Right cardiac atrium (tissue), 5 donors: ENCODE measurements at places on chromosomes 13 and 19.

DNA sequence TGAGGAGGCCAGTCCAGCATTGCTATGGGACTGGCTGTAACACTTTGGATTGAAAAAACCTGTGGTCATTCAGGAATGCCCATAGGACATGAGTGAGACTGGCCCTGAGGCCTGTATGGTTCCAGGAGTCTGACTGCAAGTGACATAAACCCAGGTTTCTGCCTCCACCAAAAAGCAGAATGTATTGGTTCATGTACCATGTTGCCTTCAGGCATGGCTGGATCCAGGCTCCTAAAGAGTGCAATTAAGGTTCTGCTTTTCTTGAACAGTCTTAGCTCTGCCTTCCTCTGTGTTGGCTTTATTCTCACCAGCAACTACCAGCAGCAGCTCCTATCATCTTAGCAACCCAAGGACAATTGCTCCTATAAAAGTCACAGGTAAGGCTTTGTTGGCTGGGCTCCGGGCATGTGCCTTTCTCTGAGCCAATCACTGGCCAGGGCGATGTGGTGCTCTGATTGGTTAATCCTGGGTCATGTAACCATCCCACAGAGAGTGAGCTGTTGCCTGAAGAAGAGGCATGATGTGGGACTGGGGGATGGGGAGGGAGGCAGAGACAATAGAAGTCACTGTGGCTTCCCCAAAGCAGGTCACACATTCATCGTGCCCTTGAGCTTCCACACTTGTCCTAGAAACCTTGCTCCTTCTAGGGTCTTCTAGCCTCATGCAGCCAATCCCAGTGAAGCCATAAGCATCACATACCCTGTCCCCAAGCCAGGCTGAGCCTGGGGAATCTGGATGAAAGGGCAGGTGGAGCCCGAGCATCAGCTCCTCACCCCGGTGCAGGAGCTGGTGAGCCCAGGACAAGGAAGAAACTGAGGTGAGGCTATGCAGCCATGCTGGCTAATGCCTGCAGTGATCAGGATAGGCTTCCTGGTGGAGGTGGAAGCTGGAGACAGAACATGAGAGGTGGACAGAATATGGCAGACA is 123.9 kb downstream of the URI1 start:
- DNase-seq = no peak

DNA sequence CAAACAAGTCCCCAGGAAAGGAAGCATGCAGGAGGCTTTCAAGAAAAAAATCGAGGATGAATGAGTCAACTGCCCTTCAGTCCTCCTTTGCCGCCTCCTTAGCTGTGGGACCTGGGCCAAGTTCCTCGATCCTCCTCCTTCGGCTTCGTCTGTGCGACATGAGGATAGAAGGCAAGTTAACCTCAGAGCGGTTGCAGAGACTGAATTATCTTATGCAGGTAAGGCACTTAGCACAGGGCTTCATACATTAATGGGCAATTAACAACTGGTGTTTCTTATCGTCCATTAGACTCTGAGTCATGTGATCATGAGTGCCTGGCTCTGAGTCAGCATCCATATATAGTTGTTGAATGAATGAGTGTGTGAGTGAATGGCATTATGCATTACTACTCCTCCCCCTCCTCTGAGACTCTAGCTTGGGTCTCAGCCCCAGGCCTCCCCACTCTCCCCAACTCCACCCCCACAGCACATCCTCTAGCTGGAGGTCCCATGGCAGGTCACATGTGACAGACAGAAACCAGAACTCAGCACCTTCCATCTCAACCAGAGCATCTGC is 1.6 kb upstream of the TTC9B start:
- DNase-seq = no peak

DNA sequence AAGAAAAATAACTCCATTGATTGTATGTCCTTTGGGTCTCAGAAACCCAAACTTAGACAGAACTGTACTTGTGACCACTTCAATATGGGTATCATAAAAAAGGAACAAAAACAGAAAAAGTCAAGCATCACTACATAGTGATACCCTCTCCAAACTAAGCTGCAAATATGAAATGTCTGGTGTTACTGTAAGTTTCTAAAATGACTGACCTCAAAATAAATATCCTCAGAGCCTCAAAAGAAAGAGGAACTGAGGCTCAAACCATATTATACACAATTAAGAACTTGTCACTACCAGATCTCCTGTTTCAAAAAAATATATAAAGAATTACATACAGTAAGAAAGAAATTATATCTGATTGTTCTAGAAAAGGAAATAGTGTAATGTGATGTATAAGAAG is 787.9 kb upstream of the KLHL1 start:
- no peak for DNase-seq

- no peak for DNase-seq
Observed at GRCh38 chr13:31331068-31331467, 131.3 kb downstream of the B3GLCT start.
